ENCODE measurements at places on chromosomes 1 and 21.

DNA sequence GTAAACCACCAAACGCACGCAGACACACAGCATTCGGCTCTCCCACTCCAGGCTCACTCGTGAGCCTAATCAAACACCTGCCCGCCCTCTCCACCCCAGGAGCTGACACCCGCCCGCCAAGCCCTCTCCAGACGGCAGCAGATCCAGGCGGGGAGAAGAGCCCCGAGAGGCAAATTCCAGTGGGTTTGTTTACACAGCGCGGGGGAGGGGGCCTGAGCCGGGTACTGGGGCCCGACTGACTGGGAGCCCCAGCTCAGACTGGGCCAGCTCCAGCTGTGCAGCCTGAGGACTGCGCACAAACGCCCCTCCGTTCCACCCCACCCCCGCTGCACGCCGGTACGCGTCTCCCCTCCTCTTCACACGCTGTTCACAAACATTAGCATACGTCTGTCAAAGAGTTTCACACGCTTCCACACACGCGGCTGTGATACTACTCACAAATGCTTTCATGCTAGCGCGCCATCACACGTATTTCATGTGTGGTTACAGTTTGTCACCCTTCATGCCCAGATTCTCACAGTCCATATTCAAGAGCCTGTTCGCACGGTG lies 1.0 kb upstream of the EFNA1 start:
- DNase-seq, result no peak

DNA sequence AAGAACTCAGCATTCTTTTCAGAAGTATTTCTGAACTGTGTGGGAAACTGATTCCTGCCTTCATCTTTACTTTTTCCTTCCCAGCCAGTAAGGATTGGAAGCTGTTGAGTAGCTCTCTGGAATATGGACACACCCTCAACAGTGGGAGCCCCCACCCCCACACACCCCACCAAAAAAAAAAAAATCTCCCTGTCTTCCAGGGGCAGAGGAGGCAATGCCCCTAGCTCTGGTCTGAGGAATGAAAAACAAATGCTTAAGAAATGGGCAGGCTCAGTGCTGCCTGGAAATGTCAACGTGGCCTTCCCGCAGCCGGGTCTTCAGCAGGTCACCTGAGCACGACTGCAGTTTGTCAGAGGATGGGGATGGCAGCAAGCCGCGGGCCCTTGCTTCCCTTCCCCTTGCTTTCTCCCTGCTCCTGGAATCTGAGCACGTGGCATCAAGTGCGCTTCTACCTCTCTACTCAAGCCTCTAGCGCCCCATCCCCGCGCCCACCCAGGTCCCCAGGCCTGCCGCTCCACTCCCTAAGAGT lies 479 bp downstream of the RGS16 start:
- no peak for DNase-seq

- DNase-seq, result peak; percentile 35
These were observed 15.4 kb downstream of the KCNH1 start for GRCh38 chr1:211118407-211119102.

- DNase-seq, result no peak
These were observed 319.2 kb upstream of the SPAG17 start for GRCh38 chr1:118504221-118504644.

DNA sequence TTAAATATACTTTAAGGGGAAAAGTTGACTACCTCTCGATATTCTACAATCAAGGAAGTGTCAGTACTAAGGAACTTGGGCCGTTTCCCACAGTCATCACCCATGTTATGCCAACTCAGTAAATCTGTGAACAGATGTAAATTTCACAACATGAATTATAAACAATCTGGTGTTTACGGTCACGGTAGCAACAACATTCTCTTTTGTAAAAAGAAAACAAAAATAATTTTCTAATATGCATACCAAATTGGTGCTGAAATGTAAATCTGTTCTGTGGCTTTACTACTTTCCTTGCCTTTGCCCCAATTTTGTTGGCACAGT lies 1.2 kb downstream of the SH3GLB1 start:
- no peak for DNase-seq

DNA sequence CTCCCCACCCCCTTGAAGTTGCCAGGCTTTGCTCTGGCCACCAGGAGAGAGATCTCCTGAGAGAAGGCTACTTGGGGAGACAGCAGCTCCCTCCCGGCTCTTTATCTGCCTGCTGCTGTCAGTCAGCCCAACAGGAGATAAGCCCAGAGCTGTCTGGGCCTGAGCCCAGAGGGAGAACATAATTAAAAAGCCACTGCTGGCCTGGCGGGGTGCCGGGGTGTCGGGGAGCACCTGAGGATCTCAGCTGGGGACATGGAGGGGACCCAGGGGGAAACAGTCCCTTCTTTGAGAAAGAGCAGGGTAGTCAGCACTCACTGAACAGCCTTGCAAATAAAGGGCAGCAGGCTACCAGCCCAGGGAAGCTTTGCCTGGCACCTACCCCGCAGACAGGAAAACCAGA lies 17.9 kb downstream of the VWA5B1 start:
- DNase-seq, result no peak

- no peak for DNase-seq
These were observed 41.6 kb downstream of the PARP1 start for GRCh38 chr1:226366290-226366689.

DNA sequence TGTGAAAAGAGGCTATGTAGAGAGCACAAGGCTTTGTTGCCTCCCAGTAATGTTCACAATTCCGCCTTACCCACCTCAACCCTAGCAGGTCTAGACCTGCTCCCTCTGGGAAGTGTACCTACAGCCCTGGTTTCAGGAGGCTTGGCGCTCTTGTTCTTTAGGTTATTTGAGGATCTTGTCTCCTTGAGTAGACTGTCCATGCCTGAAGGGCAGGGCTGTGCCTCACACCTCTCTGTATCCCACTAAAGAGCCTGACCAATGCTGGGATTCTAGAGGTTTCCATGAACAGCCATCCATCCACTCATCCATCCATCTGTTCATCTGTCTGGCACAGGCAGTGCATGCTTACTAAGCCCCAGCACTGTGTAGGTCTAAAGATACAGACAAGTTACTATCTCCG lies 1.0 kb downstream of the RAB7B start:
- DNase-seq, result no peak

DNA sequence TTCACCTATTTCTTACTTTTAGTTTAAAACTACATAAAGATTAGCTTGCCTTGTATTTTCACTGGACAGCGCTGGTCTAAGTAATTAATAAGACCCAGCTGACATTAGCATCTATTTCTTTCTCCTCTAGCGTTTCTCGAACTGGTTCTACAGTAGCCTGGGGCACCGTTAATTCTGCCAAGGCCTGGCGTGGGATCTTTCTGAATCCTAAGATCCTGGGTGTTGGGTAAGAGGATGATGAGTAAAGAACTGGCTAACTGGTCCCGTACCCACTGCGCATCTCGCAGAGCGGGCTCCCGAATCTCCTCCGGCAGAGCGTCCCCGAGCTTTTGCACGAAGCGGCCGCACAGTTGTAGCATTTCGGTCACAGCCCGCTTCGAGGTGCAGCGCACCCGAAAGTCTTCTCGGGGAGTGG lies 309 bp downstream of the NSL1 start:
- peak; percentile 88 for DNase-seq

- peak; percentile 31 for DNase-seq
These were observed 641 bp upstream of the ZBTB21 start for GRCh38 chr21:42010507-42011495.

GRCh38 chr1:227893949-227894721 lies 53.6 kb downstream of the WNT9A start:
- DNase-seq, result no peak

DNA sequence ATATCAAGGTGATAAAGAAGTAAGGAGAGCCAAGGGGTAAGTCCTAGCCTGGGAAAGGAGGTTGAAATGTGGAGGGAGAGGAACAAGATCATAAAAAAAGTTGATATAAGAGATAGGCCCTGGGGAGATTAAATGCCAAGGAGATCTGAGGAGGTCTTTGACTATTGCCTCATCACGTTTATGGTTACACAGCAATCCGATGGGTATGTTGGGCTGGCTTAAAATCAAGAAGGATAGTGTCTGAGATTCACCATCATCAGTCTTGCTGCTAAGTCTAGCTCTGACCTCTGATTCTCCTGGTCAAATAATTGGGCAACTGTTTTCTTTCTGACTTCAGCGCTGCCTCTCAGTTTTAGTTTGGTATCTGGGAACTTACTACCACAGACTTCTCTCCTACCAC lies 416.3 kb downstream of the GPATCH2 start:
- no peak for DNase-seq

DNA sequence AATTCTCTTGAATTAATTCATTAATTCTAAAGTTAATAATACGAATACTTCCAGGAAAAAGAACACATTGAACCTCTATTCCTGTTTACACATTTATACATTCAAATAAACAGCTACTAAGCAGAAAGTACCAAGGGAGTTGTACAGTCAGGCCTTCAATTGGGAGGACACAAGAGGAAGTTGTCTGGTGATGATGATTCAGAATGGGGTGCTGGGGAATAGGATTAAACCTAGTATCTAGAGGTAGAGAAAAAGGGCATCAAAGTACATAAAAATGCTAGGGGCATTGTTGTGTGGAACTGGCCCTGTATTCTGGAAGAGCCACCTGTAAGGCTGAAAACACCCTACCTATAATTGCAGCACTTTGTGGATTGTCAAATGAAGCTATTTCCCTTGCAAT lies 71.7 kb upstream of the MROH9 start:
- DNase-seq, result no peak

- DNase-seq, result no peak
These were observed 51.8 kb upstream of the GFI1 start for GRCh38 chr1:92538413-92539061.

GRCh38 chr1:86641318-86641717 lies 63.1 kb upstream of the SH3GLB1 start:
- DNase-seq, result no peak

GRCh38 chr1:172265905-172266304 lies 154.6 kb upstream of the C1orf105 start:
- no peak for DNase-seq

- no peak for DNase-seq
These were observed 107.8 kb downstream of the TMEM53 start for GRCh38 chr1:44566281-44567046.

DNA sequence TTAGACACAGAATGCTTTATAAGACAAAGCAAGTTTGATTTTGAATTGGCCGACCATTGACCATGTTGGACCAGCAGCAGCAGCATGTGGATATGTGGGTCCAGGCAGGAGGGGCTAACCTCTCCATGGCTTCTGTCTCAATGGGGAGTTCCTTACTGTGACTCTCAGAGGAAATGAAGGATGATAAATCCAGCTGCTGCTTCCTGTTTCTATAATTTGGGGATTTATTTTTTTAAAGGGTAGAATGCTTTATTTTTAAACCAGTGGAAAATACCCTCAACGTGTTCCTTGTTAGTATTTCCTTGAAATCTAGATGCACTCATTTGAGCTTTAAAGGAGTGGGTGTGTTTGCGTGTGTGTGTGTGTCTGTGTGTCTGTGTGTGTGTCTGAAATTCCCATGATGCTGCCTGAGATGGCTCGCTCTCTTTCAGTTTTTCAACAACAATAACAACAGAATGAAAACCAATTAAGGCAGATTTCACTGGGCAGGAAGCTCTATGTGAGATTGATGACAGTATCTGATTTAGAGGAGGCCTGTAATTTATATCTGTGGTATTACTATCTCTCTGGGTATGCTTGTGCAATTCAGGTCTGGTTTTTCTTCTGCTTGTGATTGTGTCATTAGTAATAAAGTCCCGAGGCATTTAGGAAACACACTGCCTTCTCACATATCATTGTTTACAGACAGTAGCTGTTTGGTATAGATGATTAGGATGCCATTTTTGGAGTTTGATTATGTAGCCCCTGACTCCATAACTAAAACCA lies 86.1 kb upstream of the ZNF326 start:
- DNase-seq, result peak; percentile 58

DNA sequence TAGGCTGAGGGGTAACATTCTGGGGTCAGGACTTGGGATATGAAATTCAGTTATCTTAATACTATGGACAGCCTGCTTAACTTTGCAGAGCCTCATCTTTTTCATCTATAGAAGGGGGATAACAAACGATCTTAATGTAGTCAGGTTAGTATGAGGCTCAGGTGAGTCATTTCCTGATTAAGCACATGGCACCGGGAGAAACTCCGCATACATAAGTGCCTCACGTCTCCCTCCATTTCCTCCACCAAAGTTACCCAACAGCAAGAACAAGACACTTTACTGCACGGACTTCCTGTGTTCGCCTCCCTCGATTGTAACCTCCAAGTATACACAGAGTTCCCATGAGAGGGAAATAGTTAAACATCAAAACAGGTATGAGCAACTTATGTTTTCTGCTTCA lies 112.7 kb upstream of the COA6 start:
- DNase-seq, result no peak

- DNase-seq, result no peak
These were observed 298.1 kb upstream of the POU3F1 start for GRCh38 chr1:38344716-38345115.

- DNase-seq, result no peak
These were observed 272.0 kb downstream of the HHIPL2 start for GRCh38 chr1:222275729-222276465.

GRCh38 chr1:62926681-62927252 lies 142.8 kb downstream of the ATG4C start:
- DNase-seq, result no peak

DNA sequence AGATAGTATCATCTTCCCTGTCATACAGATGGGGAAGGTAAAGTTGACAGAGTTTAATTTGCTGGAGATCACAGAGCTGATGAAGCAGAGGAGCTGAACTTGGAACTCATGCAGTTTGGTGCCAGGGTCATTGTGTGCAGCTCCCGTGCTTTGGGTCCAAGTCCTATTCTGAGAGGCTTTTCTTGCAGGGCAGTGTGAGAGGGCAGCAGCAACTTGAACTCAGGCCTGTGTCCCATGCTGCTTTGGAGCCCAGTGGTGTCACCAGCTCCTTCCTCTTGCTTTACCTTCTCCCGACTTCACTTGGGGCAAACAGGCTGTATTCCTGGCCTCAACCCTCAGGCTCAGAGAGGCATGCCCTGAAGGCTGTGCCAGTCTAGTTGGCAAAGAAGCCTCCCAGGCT lies 24.7 kb downstream of the INAVA start:
- no peak for DNase-seq

- peak; percentile 26 for DNase-seq
These were observed 79.6 kb upstream of the AK4 start for GRCh38 chr1:65068202-65069010.

DNA sequence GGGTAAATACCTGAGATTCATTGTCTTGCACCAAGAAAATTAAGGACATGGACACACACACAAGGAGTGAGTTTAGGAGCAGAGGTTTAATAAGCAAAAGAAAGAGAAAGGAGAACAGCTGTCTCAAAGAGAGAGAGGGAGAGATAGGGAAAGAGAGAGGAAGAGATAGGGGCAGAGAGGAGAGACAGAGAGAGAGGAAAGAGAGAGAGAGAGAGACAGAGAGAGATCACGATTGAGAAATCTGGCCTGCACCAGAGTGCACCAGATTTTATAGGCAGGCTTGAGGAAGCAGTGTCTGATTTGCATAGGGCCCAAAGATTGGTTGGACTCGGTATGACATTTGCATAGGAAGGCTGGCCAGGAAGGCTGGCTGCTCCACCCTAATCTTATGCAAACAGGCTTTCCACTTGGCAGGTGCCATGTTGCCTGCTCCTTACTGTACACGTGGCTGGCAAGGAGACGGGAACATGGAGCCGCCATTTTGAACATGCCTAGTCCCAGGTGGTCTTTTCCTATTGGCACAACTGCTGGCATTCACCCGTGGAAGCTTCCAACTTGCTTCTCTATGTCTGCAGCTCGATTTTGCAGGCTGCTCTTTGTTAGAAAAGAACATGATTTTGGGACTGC lies 419.9 kb downstream of the ZP4 start:
- DNase-seq, result no peak

All from GM03348 (cell line).